HCEC 1CT (cell line): ENCODE measurements at places on chromosomes 3 and 15.
A peak's percentile ranks its signal among the peaks of the same experiment; 100 is the strongest.

DNA sequence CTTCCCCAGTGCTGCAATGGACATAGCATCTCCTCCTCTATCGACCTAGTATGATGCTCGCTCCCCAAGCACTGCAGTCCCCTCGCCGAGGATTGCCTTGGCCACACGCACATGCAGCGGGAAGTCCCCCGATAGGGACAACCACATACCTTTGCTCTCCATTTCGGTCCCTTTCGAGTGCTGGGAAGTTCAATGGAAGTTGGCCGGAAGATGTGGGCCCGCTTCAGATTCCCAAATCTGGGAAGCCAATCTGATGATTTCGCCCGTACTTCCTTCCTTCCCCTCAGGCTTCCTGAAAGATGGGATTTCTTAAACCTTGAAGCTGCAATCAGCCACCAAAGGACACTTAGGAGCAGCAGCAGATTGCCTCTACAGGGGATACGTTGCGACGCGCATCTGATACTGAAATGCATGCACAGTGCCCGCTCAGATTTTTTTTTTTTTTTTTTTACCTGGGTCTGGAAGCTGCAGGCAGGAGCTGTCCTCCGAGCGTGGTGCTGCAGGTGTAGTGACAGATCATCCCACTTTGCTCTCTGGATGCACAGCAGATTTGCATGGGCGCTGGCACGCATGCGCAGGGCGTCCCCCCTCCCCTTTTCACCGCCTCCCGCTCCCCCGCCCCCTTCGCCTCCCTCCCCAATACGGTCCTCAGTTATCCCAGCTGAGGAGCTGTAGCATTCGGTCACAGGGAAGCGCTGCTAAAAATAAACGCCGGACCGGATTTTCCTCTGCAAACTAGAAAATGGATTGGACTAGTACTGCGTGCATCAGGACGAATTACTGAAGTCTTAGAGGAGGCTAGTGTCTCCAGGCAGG is at the start of gene FGF12:
Gene FGF12 (minus strand): TSS at position 510 of the 816 bp plus-strand sequence.
- DNase-seq: no peak

- DNase-seq: no peak
Measured at GRCh38 chr15:34786206-34786605, 9.1 kb downstream of the ACTC1 start.

DNA sequence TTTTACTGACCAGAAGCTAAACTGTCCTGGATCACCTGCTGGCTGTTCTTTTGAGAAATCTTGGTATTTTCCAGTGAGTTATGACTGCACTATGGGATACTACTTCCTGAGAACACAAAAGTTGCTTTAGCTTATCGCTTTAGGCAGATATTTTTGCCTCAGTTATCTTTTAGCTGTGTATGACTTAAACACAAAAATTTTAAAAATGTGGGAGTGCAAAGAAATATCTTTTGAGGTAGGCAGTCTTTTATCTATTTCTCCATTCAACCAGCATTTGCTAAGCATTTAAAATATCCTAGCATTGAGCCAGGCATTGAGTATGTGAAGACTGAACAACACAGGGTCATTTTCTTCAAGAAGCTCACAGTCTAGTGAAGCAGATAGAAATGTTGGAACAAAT is 981.9 kb downstream of the FHIT start:
- DNase-seq: no peak

DNA sequence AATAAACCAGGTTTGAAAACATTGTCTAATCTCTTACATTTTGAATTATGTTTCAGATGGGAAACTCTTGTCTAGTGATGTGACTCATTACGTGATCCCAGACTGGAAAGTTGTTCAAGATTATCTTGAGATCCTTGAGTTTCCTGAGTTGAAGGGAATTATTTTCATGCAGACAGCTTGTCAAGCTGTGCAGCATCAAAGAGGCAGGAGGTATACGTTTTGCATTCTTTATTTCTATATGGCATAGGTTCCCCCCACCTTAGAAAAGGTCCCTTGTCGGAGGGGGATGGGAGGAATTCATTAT is 1.5 kb downstream of the DIS3L start:
- peak; percentile 18 for DNase-seq

GRCh38 chr15:88493844-88494243 is 26.3 kb downstream of the MRPS11 start:
- no peak for DNase-seq

- no peak for DNase-seq
Measured at GRCh38 chr15:89799011-89799911, 15.4 kb downstream of the ANPEP start.

DNA sequence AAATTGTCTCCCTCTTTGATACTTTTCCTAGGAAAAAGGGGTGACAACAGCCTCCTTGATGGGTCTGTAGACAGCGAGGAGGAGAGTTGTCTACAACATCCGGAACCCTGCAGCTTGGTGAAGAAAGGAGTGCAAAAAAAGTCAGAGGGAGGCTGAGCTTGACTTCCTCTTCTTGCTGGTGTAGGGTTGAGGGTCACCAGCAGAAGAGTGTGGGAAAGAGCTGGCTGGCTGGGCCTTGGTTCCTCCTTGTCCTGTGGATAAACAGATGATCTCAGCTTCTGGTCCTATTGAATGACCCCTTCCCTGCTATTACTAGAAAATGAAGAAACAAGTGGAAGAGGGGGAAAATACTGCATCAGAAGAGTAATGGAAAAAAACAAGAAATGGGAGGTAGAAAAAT is 20.4 kb downstream of the SLC7A14 start:
- DNase-seq: no peak

- DNase-seq: no peak
Measured at GRCh38 chr15:37788330-37788729, 146.1 kb upstream of the TMCO5A start.

DNA sequence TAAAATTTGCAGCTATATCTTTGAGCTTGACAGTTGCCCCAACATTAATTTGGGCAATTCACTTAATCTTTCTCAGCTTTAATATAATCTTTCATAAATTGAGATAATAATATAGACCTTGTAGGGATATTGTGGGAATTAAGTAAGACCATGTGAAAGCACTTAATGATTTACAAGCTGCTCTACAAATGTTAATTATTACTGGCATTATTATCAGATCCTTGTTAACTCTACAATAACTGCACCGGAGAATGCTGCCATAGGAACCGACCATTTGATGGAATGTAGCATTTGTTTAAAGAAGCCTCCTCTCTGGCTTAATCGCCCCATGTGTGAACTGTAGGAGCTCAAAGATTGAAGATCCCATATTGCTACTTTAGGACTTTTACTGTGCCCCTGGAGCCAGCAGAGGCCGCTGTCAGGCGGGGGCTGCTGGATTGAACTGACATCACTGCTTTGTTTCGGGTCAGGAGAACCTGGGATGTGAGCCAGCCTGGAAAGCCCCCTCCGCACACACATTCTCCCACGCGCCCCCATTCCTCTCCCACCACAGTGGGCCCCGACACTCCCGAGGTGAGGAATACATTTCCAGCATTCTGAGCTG is 154.2 kb upstream of the TNIK start:
- no peak for DNase-seq

DNA sequence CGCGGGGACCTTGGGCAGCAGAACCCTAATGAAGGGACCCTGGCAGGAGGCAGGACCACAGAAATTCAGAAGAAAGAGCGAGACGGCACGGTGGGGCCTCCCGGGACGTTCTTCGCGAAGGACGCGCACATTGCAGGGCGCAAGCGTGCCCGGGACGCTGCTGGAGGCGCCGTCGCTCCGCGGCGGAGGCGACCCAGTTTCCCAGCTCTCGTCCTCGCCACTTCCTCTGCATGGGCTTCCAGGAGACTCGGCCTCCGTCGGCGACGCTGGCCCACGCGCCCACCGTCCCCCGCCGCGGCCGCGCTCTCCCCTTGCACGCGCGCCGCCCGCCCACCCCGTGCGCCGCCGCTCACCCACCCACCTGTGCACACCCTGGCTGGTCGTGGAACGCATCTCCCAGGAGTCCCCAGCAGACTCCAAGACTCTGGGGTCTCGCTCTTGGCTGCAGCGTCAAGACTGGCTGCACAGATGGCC is 31.8 kb upstream of the SMAD3 start:
- DNase-seq: no peak

GRCh38 chr3:65552434-65552833 is 486.3 kb downstream of the MAGI1 start:
- no peak for DNase-seq

DNA sequence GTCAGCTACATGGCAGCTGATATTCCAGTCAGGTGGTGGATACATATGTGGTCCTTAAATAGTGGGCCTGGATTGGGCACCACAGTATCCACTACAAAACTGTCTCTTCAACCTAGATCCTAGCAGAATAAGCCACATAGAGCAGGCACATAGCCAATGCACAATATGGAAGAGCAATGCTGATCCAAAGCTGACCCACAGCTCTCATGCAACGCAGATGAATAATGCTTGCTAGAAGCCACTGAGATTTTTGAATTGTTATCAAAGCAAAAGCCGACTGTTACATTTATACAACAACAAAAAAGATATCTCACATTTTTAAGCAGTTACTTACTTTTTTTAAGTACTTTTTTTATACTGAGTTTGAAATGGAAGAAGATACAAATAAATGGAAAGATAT is 11.2 kb downstream of the CNTN3 start:
- DNase-seq: no peak

DNA sequence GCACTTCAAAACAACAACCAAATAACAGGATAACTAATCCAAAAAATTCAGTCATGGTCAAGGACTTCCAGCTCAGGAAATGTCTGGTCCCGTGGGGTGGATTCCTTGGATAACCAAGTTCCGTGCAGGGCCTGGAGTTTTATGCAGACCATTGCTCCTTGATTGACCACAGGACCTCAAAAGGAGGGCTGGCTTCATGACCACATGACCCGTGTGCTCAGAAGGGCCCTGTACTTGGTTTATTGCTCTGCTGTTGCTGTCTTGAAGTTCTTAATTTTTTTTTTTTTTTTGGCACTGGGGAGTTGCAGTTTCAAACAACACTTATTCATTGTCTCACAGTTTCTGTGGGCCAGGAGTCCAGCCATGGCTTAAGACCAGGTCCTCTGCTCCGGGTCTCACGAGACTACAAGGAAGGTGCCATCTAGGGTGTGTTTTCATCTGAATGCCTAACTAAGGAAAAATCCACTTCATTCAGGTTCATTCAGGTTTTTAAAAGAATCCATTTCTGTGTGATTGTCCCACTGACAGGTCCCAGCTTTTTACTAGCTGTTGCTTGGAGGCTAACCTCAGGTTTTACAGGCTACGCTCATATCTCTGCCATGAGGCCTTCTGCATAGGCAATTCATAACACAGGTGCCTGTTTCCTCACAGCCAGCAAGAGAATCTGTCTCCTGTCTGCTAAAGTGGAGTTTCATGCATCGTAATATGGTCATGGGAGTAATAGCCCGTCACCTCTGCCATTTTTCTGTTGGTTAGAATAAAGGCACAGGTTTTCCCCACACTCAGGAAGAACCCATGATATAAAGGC is 65.3 kb downstream of the FLNB start:
- DNase-seq: no peak

- peak; percentile 76 for DNase-seq
Measured at GRCh38 chr3:127151992-127152650, 40.8 kb upstream of the PRR23E start.

DNA sequence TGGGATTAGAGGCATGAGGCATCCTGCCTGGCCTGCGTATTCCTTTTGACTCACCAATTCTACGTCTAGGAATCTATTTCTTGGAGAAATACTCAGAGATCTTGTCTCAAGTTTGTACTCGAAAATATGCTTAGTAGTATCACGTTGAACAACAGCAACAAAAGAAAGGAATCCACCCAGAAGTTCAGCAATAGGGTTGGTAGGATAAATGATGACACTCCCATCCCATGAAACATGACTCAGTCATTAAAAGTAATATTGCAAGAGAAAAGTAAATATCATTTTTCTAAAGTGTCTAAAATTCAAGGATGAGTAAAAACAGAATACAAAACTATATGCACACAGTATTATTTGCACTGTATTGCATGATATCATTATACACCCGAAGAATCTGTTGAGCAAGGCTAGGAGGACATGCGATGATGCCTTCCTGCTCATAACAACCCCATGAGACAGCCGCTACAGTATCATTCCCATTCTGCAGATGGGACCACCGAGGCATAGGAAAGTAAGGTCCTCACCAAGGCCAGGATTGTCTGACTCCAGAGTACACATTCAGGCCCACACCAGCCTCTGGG is 61.5 kb downstream of the SLC6A1 start:
- DNase-seq: no peak

GRCh38 chr3:36776436-36776835 is 12.1 kb upstream of the DCLK3 start:
- no peak for DNase-seq

DNA sequence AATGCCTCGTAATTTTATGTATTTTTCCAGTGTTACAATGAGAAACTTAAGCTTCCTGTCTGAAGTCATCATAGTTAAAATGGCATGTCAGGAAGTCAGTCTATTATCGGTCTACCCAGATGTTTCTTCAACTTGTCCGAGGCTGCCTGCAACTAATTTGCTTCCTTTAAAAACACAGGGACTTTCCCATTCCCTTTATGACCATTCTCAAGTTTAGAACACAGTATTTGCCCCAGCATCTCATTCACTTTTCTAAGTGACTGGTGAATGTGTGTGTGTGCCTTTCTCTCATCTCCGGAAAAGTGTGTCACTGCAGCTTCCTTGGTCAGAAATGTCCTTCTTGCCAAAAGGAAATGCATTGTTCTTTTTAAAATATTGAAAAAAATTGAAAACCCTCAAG is 466.6 kb downstream of the RAP2B start:
- no peak for DNase-seq

GRCh38 chr3:81554801-81555200 is 206.6 kb downstream of the GBE1 start:
- DNase-seq: no peak

- no peak for DNase-seq
Measured at GRCh38 chr3:42829083-42829627, 19.9 kb downstream of the ACKR2 start.

DNA sequence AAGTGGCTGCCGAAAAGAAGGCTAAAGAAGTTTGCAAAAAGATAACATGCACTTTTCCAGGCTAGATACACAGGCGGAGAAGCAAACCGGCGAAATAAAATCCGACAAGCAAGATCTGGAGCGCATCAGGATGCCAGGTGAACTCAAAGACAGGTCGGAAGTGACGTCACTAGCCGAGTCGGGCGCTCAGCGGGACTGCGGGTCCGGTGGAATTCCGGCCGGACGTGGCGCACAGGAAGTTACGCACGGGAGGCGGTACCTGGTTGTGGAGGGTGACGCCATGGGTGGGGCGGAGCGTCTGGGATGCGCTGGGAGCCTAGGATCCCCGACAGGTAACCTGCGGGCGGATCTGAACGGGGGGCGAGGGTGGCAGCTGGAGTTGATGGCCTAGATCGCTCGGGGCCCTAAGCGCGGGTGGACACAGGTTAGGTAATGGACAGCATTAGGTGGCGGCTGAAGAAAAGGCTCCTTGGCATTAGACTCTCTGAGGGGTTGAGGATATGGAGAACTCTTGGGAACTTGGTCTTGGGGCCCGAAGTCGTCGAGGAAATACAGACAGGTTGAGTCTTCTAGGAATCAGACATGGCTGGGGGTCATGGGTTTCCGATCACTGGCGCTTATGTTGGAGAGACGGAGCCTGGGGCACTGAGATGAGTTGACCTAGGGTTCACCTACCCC is 29.0 kb upstream of the EHHADH start:
- DNase-seq: peak; percentile 91

- DNase-seq: no peak
Measured at GRCh38 chr15:63530235-63530634, 25.8 kb downstream of the USP3 start.

GRCh38 chr15:88835646-88836045 is 32.4 kb downstream of the ACAN start:
- no peak for DNase-seq
